Smooth muscle cell of the pulmonary artery (primary cell): ENCODE measurements at places on chromosomes 11 and 22. TPM values are rescaled to one million over a fixed set of nuclear protein-coding genes. Genes with fewer than 3 reads are reported as not detected.

The PDGFD gene
- 3.2 and 3.9 TPM in 2 replicates for total RNA-seq

The NECTIN1 gene
- total RNA-seq: 4.5 and 8.6 TPM in 2 replicates

The FBLN1 gene
- 150 and 215 TPM in 2 replicates for total RNA-seq

The YPEL4 gene
- total RNA-seq: 1.2 and 1.8 TPM in 2 replicates

The PLAAT4 gene
- 5.1 and 9.1 TPM in 2 replicates for total RNA-seq

The OTOG gene
- not detected in 2 replicates for total RNA-seq

The RBMXL2 gene
- total RNA-seq: not detected in 2 replicates

The B4GALNT4 gene
- total RNA-seq: 2.2 and 11.6 TPM in 2 replicates

The LRRC56 gene
- 0.52 and 1.1 TPM in 2 replicates for total RNA-seq

The ELFN2 gene
- total RNA-seq: under 0.01 and 0.10 TPM in 2 replicates

The NXPE2 gene
- total RNA-seq: 0.07 TPM in 2 replicates

The GLB1L3 gene
- total RNA-seq: not detected in 2 replicates

The MAP6 gene
- 2.4 and 2.8 TPM in 2 replicates for total RNA-seq

The OR9I1 gene
- not detected in 2 replicates for total RNA-seq

The FOLR2 gene
- not detected in 2 replicates for total RNA-seq

The CYTH4 gene
- 0.07 and 0.36 TPM in 2 replicates for total RNA-seq

The ZP1 gene
- total RNA-seq: 0.36 and 0.98 TPM in 2 replicates

The OR51B5 gene
- total RNA-seq: 0.13 and 0.17 TPM in 2 replicates

The C11orf91 gene
- 0.17 and 0.26 TPM in 2 replicates for total RNA-seq

The UBE2L6 gene
- 46.3 and 60.1 TPM in 2 replicates for total RNA-seq

The OR5P2 gene
- not detected in 2 replicates for total RNA-seq

The PAAF1 gene
- 14.7 and 16.3 TPM in 2 replicates for total RNA-seq

The RGL4 gene
- not detected in 2 replicates for total RNA-seq

The NTM gene
- total RNA-seq: 64.2 and 65.2 TPM in 2 replicates

The SC5D gene
- total RNA-seq: 54.4 and 66.0 TPM in 2 replicates

The OR51E2 gene
- total RNA-seq: 0.33 TPM in 1 of 2 replicates, not detected in the other

The CCDC188 gene
- total RNA-seq: 1.2 and 2.7 TPM in 2 replicates

The PATE2 gene
- 0.20 TPM in 1 of 2 replicates, not detected in the other for total RNA-seq

The AQP11 gene
- 1.6 and 3.0 TPM in 2 replicates for total RNA-seq

The BACE1-AS gene
- total RNA-seq: 5.4 and 5.7 TPM in 2 replicates

The PGGHG gene
- 14.9 and 25.8 TPM in 2 replicates for total RNA-seq

The NUDT8 gene
- 3.4 and 3.9 TPM in 2 replicates for total RNA-seq

The OR2AG1 gene
- total RNA-seq: not detected in 2 replicates

The KRTAP5-2 gene
- total RNA-seq: not detected in 2 replicates
